ENCODE measurements at places on chromosomes 6 and 20. TPM values are rescaled to one million over a fixed set of nuclear protein-coding genes. Genes with fewer than 3 reads are reported as not detected.

DNA sequence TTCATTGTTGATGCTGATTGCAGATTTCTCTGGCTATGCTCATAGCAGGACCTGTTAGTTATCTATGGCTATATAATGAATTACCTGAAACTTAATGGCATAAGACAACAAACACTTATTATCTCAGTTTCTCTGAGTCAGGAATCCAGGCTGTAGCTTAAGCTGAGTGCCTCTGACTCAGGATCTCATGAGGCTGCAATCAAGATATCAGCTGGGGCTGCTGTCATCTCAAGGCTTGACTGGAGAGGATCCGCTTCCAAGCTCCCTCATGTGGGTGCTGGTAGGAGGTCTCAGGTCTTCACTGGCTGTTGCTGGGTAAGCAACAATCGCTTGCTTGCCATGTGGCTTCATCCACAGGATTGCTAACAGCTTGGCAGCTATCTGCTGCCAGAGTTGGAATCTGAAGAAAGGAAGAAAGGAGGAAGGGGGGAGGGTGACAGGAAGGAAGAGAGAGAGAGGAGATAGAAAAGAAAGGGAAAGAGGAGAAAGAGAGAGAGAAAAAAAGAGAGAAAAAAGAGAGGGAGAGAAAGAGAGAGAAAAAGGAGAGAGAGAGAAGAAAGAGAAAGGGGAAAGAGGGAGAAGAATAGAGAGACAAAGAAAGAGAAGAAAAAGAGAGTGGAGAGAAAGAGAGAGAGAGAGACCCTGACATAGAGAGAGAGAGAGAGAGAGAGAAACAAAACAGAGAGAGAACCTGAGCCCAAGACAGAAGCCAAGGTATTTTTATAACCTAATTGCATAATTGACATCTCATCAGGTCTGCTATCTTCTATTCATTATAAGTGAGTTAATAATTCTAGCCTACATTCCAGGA lies 579.0 kb upstream of the BTBD3 start:
- no peak for DNase-seq

GRCh38 chr20:10429443-10429981 lies 4.5 kb downstream of the MKKS start:
- DNase-seq: no peak

DNA sequence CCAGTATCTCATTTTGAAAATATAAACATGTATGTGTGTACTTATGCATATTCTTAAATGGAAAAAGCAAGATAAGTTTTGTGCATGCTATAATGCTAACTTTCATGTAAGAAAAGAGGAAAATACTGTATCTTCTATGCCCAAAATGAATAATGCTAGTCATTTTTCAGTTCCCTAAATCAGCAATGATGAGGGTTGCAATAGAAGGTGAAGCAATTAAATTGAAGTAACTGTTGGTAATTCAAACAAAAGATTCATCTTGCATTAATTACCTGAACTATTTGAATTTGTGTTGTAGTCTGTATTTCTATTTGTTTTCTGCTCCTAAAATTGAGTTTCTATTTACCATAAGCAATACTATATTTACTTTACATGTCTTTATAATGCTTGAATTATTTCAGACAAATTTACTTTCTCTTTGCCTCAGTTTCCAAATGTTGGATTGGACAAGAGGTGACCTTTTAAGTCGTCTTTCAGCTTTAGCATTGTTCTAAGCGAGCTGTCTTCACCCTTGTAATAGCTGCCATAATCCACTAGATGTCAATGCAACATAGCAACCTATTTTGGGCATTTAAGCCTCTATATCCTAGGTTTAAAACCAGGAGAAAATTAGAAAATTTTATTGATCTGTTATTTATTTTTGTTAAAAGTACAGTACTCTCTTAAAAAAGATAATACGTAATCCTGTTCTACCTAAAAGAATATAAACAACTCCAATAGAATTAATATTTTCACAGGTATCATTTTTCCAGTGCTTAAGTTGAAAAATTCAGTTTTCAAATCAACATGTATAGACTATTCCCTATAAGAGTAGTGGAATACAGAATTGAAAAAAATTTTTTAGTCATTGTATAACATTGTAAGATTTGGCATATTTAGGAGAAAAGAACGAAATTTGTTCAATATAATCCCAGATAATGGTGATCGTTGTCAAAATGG lies 52.3 kb upstream of the IFNGR1 start:
- DNase-seq: no peak

TEAD3 gene
- 1.9 TPM for total RNA-seq

- no peak for DNase-seq
Observed at GRCh38 chr6:87925373-87926060, 122.1 kb upstream of the SPACA1 start.

GUCA1A gene
- total RNA-seq: not detected

DNA sequence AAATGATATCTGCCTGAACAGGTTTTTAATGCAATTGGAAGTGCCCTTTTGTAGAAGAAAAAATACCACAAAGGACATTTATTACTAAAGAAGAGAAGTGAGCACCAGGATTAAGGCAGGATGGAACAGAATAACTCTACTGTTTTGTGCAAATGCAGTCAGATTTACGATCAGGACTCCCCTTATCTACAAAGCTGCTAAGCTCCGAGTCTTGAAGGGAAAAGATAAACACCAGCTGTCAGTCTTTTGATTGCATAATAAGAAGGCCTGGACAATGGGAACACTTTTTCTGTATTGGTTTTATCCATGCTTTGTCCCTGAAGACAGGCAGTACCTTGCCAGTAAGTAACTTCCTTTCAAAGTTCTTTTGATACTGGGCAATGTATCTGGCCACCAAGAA lies 797.9 kb upstream of the SLC35B3 start:
- DNase-seq: no peak

HLA-G gene
- not detected for total RNA-seq

DNA sequence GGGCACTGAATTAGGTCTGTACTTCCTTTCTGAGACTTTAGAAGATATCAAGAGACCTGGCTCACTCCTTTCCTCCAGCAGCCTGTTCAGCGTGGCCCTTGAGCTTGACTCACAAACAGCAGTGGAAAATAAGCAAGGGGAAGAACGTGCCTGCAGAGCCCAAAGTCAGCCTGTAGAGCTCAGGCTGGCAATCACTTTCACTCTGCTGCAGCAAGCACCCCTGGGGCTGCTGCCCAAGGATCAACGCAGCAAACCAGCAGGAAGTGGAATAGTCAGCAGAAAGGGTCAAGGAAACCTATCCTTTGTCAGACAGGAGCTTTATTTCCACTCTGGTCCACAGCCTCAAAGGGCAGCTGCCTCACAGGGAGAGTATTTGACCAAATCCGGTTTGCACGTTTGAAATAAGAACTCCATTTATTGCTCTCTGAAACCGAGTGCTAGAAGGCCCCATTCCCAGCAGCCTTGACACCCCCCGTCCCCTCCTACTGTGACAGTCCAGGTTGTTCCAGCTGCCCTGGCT lies 77.4 kb downstream of the PRDM1 start:
- DNase-seq: no peak

- no peak for DNase-seq
Observed at GRCh38 chr6:113813142-113813541, 44.0 kb upstream of the MARCKS start.

- DNase-seq: no peak
Observed at GRCh38 chr6:99252421-99252820, 97.1 kb downstream of the FAXC start.

WFDC5 gene
- total RNA-seq: not detected

DNA sequence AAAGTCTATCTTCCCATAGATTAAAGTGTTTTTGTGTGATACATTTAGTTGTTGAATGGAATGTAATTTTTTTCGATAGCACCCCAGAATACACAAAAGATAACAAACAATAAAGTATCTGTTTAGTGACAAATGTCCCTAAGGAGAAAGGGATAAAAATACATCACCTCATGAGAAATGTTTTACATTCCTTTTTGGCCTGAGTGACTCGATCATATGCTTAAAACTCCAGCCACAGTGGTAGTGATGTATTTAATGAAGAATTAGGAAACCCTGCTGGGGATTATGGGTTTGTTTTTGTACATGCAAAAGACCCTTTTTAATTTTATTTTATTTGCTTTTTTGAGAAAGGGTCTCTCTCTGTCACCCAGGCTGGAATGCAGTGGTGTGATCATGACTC lies 4.3 kb upstream of the SGK1 start:
- DNase-seq: no peak

DNA sequence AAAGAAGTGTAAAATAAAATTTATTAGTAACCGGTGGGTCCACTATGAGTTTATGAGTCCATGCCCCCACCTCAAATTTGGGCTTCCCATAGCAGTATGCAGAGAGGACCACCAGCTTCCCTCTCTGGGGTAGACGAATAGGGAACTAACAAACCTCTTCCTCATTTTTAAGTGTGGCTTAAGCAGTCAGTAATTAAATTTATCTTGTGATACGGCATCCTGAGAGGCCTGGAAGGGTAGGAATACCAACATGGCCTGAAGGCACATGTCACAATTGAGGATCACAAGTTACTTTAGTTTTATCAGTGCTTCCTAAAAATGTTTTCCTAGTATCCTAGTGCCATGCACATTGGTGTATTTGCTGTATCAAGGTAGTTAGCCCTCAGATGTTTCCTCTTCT lies 239.9 kb downstream of the HIVEP2 start:
- DNase-seq: no peak

C6orf163 gene
- 3.0 TPM for total RNA-seq

DNA sequence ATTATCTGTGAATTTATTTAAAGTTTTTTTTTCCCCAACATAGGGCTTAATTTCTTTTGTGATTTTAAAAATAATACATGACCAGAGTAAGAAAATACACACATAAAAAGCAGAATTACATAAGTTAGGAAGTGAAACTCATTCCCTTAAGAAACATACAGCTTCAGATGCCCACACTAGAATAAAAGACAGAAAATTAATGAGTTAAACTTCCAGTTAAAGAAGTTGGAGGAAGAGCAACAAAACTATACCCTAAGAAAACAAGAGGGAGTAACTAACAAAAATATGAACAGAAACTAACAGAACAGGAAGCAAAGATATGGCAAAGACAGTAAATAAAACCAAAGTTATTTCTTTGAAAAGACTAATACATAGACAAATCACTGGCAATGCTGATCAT lies 107.6 kb upstream of the CEP85L start:
- no peak for DNase-seq

PBOV1 gene
- total RNA-seq: not detected

DNA sequence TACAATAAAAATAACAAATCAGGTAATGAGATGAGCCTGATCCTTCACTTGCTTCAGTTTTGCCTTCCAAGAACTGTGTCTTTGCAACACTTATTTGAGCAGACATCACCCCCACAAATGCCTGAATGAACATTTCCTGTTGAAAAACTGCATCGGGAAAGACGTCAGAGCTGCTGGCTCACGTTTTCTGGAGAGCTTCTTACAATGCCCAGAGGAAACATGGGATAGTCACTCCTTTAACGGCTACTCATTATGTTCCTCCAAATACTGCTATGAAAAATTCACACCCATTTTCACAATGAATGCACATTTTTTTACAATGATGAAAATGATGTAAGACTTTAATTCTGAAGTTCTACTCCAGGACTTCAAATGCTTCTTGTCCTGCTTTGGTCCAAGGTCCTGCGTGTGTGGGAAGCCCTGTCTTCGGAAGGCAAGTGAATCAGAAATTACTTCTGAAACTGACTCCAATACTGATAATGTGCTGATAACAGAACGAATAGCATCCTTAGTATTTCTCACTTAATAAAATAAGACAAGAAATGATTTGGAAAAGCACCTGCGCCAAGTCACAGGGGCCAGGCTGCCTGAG lies 238.0 kb downstream of the ANKRD60 start:
- no peak for DNase-seq

CSNK2A1 gene
- total RNA-seq: 60.2 TPM

GRCh38 chr6:112780498-112781096 lies 433.5 kb downstream of the RFPL4B start:
- DNase-seq: peak; percentile 71

DNA sequence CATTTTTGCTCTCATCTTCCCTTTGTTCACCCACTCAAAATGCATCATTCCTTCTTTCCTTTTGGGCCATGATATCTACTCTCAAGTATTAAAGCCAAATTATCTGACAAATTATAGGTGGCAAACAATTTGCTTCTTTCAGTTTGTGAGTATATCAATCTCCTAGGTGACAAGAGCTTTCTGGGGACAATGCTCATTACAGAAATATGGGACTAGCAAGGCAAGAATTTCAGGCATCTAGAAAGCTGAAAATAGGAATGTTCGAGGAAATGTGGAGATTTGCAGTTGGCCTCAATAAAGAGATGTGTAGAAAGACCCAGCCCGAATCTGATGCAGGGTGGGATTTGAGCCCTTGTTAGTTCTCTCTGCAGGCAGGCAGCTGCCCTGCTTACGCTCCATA lies 71.8 kb downstream of the ALDH8A1 start:
- no peak for DNase-seq

- DNase-seq: no peak
Observed at GRCh38 chr6:14286144-14286543, 168.6 kb downstream of the CD83 start.

- no peak for DNase-seq
Observed at GRCh38 chr20:20783450-20783849, 71.0 kb upstream of the RALGAPA2 start.

DNA sequence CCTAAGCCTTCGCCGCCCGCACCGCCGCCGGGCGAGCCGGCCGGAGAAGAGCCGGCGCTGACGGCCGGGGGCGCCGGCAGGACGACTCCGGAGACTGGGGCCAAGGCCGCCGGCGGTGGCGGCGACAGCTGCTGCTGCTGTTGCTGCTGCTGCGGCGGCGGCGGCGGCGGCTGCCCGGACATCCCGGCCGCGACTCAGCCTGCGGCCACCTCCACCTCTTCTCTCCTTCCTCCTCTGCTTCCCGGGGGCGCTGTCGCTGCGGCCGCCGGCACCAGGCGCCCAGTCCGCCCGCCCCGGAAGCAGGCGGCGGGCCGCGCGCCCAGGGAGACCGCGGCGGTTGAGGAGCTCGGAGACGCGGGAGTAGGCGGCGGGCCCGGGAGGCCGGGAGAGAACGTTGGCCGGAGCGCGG lies 307 bp downstream of the RANBP9 start:
- no peak for DNase-seq

DNA sequence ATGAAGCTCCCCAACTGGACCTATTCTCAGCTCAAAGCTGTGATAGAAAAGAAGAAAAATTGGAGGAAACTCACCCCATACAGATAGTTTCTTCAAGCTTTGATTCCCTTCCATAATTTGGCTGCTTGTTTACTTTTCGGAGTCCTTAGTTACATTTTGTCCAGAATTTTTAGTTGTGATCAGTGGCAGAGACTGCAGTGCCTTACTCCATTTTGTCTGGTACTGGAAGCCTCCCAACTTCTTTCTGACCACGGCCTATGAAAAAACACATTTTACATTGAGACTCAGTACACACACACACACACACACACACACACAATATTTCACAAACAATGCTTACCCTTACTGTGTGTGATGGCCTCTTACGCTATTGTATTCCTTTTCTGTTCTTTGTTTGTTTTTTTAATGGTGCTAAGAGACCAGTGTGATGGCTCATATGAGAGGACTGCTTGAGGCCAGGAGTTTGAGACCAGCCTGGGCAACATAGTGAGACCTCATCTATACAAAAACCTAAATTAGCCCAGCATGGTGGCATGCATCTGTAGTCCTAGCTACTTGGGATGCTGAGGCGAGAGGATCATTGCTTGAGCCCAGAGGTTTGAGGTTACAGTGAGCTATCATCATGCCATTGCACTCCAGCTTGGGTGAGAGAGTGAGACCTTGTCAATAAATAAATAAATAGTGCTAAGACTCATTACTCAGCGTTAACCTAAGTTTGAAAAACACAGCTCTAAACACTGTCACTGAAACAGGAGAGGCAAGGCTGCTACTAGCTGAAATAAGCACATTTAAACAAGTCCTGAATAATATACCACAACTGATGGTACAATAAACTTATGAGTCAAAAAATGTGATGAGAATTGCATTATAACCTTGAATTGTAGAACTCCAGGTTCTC lies 13.8 kb upstream of the RNF8 start:
- DNase-seq: no peak

Measured in liver (tissue), 10 donors.